ENCODE measurements at places on chromosomes 6 and 20.

DNA sequence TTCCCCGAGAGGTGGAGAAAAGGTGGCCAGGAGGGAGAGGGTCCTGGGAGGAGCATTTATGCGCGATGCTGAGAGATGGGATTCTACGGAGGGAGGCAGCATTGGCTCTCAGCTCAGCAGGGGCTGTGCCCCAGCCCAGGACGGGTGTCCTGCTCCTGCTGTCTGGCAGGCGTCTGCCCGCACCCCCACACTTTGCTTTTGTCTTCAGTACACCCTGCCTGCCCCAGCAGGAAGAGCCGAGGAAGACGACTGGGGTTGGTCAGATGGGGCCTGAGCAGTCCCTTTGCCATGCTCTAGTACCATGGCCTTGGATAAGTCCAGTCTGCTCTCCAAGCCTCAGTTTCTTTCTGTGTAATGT lies 68.5 kb downstream of the TCP11 start:
- DNase-seq: no peak

GRCh38 chr6:157597461-157598312 lies 216.7 kb downstream of the ZDHHC14 start:
- DNase-seq: peak; percentile 33

DNA sequence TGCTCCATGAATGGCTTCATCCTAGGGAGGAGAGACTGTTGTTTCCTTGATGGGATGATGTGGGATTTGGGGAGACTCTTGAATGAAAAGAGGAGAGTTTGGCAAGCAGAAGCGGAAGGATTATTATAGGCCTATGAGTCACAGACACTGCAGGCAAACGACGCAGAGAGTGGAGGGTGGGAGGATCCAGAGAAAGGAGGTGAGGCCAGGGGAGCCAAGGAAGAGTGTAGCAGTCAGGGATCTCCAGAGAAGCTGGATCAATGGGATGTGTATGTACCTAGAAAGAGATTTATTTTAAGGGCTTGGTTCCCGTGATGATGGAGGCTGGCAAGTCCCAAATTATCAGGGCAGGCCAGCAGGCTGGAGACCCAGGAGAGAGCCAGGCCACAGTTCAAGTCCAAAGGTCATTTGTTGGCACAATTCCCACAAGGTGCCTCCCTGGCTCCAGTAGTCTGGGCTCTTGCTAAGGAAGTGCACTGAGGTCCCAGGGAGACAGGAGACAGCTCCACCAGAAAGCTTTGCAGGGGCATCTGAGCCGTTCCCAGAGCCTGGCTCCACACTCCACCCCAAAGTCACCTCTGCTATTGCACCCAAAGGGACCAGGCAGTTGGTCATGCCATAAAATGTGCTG lies 76.0 kb downstream of the ADTRP start:
- no peak for DNase-seq

DNA sequence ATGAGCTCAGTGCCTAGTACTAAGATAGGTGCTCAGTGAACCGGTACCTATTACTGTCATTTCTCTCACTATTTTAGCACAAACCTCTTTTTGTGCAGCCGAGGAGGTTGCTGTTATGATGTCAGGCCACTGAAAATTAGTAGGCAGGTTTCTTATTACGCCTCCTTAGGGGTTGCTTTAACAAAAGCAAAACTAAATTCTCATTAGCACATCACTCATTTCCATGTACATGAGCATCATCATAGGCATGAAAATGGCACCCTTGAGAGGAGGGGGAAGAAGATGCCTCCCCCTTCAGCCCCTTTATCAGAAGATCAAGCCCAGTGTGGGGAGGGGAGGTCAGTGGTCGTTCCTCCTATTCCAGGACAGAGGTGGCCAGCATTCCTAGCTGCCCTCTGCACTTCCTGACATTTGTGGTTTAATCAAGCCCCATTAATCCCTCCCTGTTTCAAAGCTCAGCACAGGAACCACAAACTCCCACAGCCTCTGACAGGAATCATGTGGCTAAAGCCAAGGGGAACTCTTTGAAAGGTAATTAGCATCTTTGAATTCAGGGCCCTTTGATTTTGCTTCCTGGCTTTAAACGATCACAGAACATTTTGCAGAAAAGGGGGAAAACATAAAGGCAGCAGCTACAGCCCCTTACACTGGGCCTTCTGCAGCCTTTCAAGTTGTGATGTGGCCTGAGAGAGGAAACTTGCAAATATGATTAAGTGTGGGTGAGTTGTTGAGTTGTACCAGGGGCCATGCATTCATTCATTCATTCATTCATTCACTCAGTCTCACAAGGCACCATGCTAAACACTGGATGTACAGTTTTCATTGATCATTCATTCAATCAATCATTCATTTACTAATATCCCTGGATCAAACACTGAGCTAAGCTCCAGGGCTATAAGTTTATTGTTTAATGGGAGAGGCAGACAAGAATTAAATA lies 31.9 kb upstream of the PSMF1 start:
- DNase-seq: no peak

GRCh38 chr6:83613378-83613777 lies 95.5 kb downstream of the SNAP91 start:
- DNase-seq: no peak

GRCh38 chr6:47366335-47366890 lies 56.7 kb upstream of the TNFRSF21 start:
- no peak for DNase-seq

GRCh38 chr20:21801193-21801592 lies 95.7 kb downstream of the PAX1 start:
- DNase-seq: no peak

GRCh38 chr6:35728683-35729678 lies 7.9 kb upstream of the ARMC12 start:
- DNase-seq: peak; percentile 46

GRCh38 chr20:61912665-61913422 lies 152.8 kb downstream of the TAF4 start:
- DNase-seq: no peak

Data from CD4-positive, alpha-beta T cell treated with Interleukin-1 beta for 1 hour (primary cell).